ENCODE measurements at places on chromosomes 3 and 15. TPM values are rescaled to one million over a fixed set of nuclear protein-coding genes. Genes with fewer than 3 reads are reported as not detected.

Gene PDZRN3
- total RNA-seq: 75.9 TPM

Gene LYZL4
- total RNA-seq: not detected

Gene LRRC15
- not detected for total RNA-seq

GRCh38 chr15:90300988-90301706 is 35.7 kb downstream of the NGRN start:
- DNase-seq: no peak

- no peak for DNase-seq
Measured at GRCh38 chr15:80567721-80568157, 127.4 kb upstream of the ABHD17C start.

DNA sequence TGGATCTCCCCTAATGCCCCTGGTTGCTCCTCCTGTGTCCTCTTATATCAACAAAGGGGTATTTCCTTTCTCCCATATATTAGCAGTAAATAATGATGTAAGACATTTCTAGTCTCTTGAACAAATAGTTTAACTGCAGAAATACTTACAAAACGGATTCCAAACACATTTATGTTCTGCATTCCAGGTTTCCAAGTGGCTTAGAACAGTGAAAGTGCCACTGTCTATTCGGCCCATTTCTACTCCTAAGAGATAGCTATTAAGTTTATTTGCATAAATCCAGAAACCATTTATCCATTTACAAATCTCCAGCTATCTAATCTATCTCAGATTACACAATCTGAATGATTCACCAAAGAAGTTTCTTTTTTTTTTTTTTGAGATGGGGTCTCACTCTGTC is 55.8 kb upstream of the FRMD4B start:
- DNase-seq: no peak

- no peak for DNase-seq
Measured at GRCh38 chr3:195076981-195077610, 193.9 kb downstream of the XXYLT1 start.
